Left ventricle myocardium inferior (tissue), 1 donor: ENCODE measurements at places on chromosomes 12 and 14. TPM values are rescaled to one million over a fixed set of nuclear protein-coding genes. Genes with fewer than 3 reads are reported as not detected.

Gene HOXC10
- total RNA-seq: not detected

Gene SLC10A1
- not detected for total RNA-seq

Gene RTL1
- total RNA-seq: not detected

Gene TSPAN19
- total RNA-seq: 0.33 TPM

Gene B4GALNT3
- 43.4 TPM for total RNA-seq

Gene TAS2R42
- total RNA-seq: not detected

Gene SLC15A4
- total RNA-seq: 15.4 TPM

Gene BEST3
- total RNA-seq: 0.80 TPM

Gene ASIC1
- 0.96 TPM for total RNA-seq

Gene FITM1
- 148 TPM for total RNA-seq

GRCh38 chr12:52806821-52807543 is 6.9 kb downstream of the KRT4 start:
- no peaks in the 10 kb centered on the region for H3K4me1 ChIP-seq
- H3K27me3 ChIP-seq: peaks cover 34% of the 10 kb centered on the region
- no peak overlapping the region for H3K27ac ChIP-seq
- no peaks in the 10 kb centered on the region for H3K36me3 ChIP-seq
- DNase-seq: no peak

GRCh38 chr12:116628989-116629388 is 69.8 kb downstream of the MAP1LC3B2 start:
- no peak for DNase-seq
- H3K36me3 ChIP-seq: no peaks in the 10 kb centered on the region
- no peaks in the 10 kb centered on the region for H3K27me3 ChIP-seq
- no peak overlapping the region for H3K4me3 ChIP-seq
- peaks cover 3% of the 10 kb centered on the region for H3K4me1 ChIP-seq
- H3K27ac ChIP-seq: no peak overlapping the region

DNA sequence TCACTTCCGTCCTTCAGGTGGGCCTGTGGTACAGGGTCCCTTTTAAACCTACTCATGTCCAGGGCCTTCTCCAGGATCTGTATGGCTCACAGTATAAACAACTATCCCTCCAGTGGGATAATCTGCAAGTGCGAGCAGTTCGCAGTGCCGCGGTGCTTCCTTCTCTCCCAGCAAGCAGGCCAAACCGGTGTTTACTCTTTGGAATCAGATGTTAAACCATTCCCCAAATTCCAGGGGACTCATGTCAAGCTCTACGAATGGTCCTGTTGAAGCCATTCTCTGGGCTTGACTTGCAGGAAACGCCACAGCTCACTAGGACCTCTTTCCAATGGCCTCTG is 59.6 kb downstream of the OR11H12 start:
- no peaks in the 10 kb centered on the region for H3K4me1 ChIP-seq
- no peak overlapping the region for H3K4me3 ChIP-seq
- peaks cover 7% of the 10 kb centered on the region for H3K27me3 ChIP-seq
- H3K36me3 ChIP-seq: no peaks in the 10 kb centered on the region
- no peak for DNase-seq
- no peak overlapping the region for H3K27ac ChIP-seq

- H3K27me3 ChIP-seq: no peaks in the 10 kb centered on the region
- H3K4me1 ChIP-seq: no peaks in the 10 kb centered on the region
- H3K36me3 ChIP-seq: no peaks in the 10 kb centered on the region
- H3K4me3 ChIP-seq: no peak overlapping the region
Measured at GRCh38 chr14:39469094-39469710, 37.0 kb upstream of the FBXO33 start.

- H3K27ac ChIP-seq: peak overlapping the region; percentile 68
- no peaks in the 10 kb centered on the region for H3K27me3 ChIP-seq
- peaks cover 96% of the 10 kb centered on the region for H3K4me1 ChIP-seq
- no peak for DNase-seq
- no peak overlapping the region for H3K4me3 ChIP-seq
Measured at GRCh38 chr12:2264651-2265232, 212.0 kb downstream of the CACNA1C start.

GRCh38 chr14:76937181-76938091 is 91.1 kb downstream of the IRF2BPL start:
- peaks cover 33% of the 10 kb centered on the region for H3K4me1 ChIP-seq
- peak overlapping the region; percentile 62 for H3K27ac ChIP-seq
- peak; percentile 73 for DNase-seq
- H3K4me3 ChIP-seq: no peak overlapping the region
- H3K36me3 ChIP-seq: no peaks in the 10 kb centered on the region

DNA sequence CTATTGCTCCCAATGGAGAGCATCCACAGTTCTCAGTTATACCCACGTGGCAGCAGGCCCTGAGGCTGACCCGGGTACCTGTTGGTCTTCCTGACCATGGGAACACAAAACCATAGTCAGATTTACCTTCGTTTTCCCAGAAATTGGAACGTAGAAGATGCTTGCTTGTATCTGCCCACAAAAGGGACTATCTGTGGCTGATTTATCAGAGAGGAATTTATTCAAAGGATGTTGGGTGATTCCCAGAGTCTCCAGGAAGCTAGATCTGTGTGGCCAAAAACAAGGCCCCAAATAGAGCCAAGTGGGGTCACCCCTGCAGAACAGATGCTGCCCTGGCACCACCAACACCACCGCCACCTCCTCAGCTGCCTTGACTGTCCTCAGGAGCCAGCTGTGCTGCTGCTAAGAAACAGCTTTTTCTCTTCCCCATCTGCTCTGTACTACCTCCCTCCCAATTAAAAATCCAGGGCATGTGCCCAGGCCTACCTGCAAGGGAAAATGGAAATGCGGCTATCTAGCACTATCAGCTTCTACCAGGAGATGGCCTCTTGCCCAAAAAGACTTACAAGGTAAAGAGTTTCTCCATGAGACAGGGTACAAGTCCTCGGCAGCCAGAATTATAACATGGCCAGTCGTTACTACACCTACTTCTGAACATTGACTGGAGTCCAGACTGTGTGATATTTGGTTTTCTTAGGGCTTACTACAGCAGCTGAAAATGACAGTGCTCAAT is 128.6 kb upstream of the PLEKHG7 start:
- H3K4me1 ChIP-seq: peaks cover 14% of the 10 kb centered on the region
- no peak for DNase-seq
- H3K36me3 ChIP-seq: no peaks in the 10 kb centered on the region
- H3K27ac ChIP-seq: no peak overlapping the region

GRCh38 chr12:126537961-126538530 is 1472.8 kb downstream of the AACS start:
- H3K36me3 ChIP-seq: no peaks in the 10 kb centered on the region
- no peak overlapping the region for H3K4me3 ChIP-seq
- no peak overlapping the region for H3K27ac ChIP-seq
- no peaks in the 10 kb centered on the region for H3K27me3 ChIP-seq

DNA sequence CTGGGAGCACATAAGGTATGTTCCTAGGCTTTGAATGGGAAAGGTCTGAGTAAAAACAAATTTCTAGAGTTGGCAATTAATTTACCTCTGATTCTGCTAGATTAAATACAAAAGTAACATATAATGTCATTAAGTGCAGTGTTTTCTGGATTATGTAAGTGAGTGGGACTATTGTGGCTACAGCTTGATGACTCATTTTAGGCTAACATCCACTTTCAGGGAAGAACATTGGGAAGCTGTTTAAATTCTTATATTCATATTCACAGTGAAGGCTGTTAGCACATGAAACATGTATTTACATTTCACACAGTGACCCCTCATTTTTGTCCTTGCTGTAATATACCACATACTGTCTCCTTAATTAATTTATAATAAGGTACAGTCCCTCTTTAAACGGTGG is 13.2 kb upstream of the BMAL2 start:
- no peak for DNase-seq
- no peak overlapping the region for H3K27ac ChIP-seq
- no peak overlapping the region for H3K4me3 ChIP-seq
- no peaks in the 10 kb centered on the region for H3K4me1 ChIP-seq
- H3K27me3 ChIP-seq: no peaks in the 10 kb centered on the region
- H3K36me3 ChIP-seq: peaks cover 93% of the 10 kb centered on the region

DNA sequence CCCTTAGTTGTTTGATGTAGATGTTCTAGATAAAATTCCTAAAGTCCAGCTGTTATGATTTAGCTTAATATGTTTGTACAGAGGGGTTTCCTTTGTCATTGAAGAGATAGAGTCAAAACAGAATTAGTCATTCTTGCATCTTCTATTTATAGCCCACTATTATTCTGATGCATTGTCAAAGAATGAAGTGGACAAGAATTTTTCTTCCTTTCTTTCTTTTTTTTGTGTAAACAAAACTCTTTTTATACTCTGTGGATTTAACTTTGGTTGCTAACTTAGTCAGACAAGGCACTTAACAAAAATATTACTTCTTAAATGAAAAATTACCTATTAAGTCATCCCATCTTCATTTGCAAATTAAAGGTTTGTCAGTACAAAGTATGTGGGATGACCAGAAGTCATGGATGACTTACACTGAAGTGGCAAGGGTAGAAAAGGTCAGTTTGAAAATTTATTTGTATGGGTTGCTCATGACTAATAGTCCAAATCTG is 215.6 kb upstream of the DDHD1 start:
- H3K27ac ChIP-seq: peak overlapping the region; percentile 63
- no peak overlapping the region for H3K4me3 ChIP-seq
- H3K36me3 ChIP-seq: no peaks in the 10 kb centered on the region
- no peak for DNase-seq

DNA sequence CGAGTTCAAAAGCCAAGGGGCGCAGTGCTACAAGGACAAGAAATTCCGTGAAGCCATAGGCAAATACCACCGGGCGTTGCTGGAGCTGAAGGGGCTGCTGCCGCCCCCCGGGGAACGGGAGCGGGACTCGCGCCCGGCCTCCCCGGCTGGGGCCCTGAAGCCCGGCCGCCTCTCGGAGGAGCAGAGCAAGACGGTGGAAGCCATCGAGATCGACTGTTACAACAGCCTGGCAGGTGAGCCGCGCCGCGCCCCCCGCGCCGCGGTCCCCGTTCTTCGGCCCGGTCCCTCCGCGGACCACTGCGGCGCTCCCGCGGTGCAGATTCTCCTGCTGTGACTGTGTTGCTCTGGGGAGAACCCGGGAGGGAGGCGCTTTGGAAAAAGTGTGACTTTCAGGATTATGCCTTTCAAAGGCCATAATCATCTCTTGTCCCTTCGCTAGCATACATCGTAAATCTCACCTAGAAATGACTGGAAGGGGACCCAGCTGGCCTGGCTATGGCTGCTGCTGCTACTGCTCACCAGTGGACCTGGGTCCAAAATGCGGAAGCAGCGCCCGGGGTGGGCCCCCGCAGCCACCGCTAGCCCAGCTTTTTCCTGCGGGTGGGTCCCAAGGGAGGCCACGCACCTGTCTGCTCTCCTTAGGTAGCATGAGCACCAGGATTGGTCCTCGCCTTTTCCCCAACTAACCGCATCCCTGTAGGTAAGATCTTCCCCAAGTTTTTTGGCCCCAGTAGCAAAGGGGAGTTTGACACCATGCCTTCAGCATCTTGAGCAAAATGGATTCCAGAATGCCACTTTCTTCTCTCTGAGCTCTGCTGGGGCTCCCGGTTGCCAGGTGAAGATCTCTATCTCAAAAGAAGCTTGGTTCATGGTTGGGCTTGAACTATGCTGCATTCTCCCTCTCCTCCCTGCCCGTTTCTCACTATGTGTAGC is 853 bp downstream of the TTC9 start:
- peaks cover 21% of the 10 kb centered on the region for H3K4me1 ChIP-seq
- peak overlapping the region; percentile 80 for H3K4me3 ChIP-seq
- H3K27ac ChIP-seq: peak overlapping the region; percentile 38

DNA sequence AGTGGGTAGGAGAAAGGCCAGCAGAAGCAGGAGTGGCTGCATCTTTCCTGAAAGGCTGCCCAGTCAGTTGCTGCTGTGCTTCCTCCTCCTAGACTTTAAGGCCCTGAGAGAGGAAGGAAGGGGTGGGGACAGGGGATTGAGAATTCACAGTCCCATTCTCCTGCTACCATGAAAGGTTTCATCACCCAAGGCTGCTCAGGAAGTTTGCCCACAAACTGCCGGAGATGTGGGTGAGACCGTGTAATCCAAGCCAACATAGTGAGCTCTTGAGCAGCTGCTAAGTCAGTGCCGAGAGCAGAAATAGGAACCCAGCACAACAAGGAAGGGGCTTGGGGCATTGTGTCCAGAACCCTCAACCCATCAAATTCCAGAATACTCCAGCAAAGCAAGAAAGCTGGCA is at the start of gene CTSG:
CTSG (minus strand) TSS at position 69 of the 400 bp plus-strand sequence; CDS start at position 42, 27 bp downstream.
- no peaks in the 10 kb centered on the region for H3K36me3 ChIP-seq
- peaks cover 18% of the 10 kb centered on the region for H3K27me3 ChIP-seq
- H3K4me1 ChIP-seq: no peaks in the 10 kb centered on the region

- no peak overlapping the region for H3K4me3 ChIP-seq
- no peaks in the 10 kb centered on the region for H3K27me3 ChIP-seq
- DNase-seq: no peak
Measured at GRCh38 chr12:94169966-94170689, 21.8 kb downstream of the PLXNC1 start.

- no peak overlapping the region for H3K4me3 ChIP-seq
- DNase-seq: peak; percentile 27
- no peaks in the 10 kb centered on the region for H3K36me3 ChIP-seq
- peaks cover 66% of the 10 kb centered on the region for H3K4me1 ChIP-seq
Measured at GRCh38 chr12:92539976-92540781, 162.6 kb upstream of the PLEKHG7 start.

GRCh38 chr12:43378448-43378847 is 173.6 kb downstream of the ADAMTS20 start:
- DNase-seq: no peak
- no peak overlapping the region for H3K27ac ChIP-seq
- H3K4me3 ChIP-seq: no peak overlapping the region

DNA sequence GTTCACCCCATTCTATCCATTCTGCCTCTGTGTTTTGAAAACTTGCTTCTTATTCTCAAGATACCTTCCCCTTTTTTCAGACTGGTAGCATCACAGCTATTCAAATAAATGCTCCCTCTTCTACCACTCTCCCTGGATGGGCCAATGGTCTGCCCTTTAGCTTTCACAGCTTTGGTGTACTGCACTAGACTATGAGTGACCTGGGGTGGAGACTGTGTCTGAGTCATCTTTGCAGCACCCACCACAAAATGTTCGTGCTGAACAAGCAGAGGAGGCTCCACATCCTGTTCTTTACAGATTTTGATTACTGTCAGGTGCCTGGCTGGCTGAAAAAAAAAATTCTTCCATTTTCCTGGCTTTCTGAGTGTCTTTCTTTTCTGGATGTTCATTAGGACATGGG is 1104.1 kb upstream of the TMEM132C start:
- no peak for DNase-seq
- H3K4me1 ChIP-seq: peaks cover 10% of the 10 kb centered on the region
- peak overlapping the region; percentile 86 for H3K27ac ChIP-seq

GRCh38 chr14:85243321-85243720 is 286.6 kb upstream of the FLRT2 start:
- no peak overlapping the region for H3K27ac ChIP-seq
- H3K4me3 ChIP-seq: no peak overlapping the region
- no peak for DNase-seq
- no peaks in the 10 kb centered on the region for H3K27me3 ChIP-seq

GRCh38 chr14:65035049-65035448 is 48.4 kb downstream of the FNTB start:
- H3K36me3 ChIP-seq: peaks cover 12% of the 10 kb centered on the region
- no peak overlapping the region for H3K4me3 ChIP-seq
- H3K4me1 ChIP-seq: peaks cover 30% of the 10 kb centered on the region
- DNase-seq: peak; percentile 54
- peak overlapping the region; percentile 49 for H3K27ac ChIP-seq
